Stromal cell of bone marrow (primary cell): ENCODE measurements at places on chromosomes 1 and 21.

GRCh38 chr1:243287652-243288051, 31.8 kb downstream of the SDCCAG8 start:
- peak; percentile 83 for DNase-seq

DNA sequence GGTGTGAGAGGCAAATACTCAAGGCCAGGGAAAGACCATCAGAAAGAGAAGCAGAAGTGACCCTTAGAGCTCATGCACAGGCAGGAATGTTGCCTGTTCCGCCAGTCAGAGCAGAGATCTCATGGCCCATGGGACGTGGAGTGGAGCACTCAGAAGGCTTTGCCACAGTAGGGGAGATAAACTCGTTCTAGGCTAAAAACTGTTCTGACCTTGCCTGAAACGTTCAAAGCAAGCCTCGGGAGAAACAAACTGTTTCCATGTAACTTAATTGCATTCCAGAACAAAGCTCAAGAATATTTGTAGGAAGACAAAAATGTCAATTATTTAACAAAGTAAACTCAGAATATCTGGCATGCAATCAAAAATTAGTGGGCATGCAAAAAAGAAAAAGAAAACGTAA, 20.7 kb upstream of the SLC19A1 start:
- DNase-seq: no peak

- peak; percentile 27 for DNase-seq
Measured at GRCh38 chr1:9388335-9389180, 95.9 kb downstream of the SPSB1 start.

DNA sequence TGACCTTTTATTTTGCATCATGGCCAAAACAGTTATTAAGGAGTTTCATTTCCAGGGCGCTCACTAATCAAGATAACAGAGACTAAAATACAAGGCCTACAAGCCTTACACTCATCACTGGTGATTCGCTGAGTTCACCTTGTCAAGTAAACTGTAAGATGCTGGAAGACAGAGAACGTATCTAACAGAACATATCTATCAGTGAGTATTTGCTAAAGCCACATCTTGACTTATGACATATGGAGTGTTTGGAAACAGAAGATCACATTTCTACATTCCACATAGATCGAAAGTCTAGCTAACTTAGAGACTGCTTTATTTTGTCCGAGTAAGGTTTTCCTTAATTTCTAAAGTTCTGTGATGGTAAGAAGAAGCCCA, 506.5 kb downstream of the SMYD3 start:
- DNase-seq: no peak

- DNase-seq: no peak
Measured at GRCh38 chr1:166017395-166017794, 149.4 kb downstream of the FAM78B start.

DNA sequence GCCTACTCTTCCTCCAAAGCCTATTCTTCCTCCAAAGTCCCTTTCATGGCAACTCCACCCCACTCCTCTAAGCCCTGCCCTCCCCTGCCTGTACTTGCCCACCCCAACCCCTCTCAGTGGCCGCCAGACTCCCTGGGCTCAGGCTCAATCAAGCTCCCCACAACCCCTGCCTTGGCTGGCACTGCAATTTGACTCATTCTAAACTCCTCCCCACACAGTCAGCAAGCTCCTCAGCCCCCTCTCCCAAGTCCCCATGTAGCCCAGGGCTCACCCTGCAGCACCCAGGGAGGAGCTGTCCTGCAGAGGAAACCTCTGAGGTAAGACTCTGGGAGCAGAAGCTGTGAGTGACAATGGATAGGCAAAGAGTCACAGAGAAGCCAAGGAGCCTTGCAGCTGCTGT, 3.6 kb upstream of the VSIG8 start:
- DNase-seq: no peak

- no peak for DNase-seq
Measured at GRCh38 chr1:209710093-209710492, 5.4 kb downstream of the HSD11B1 start.

- DNase-seq: no peak
Measured at GRCh38 chr1:38076038-38076437, 29.4 kb upstream of the POU3F1 start.

DNA sequence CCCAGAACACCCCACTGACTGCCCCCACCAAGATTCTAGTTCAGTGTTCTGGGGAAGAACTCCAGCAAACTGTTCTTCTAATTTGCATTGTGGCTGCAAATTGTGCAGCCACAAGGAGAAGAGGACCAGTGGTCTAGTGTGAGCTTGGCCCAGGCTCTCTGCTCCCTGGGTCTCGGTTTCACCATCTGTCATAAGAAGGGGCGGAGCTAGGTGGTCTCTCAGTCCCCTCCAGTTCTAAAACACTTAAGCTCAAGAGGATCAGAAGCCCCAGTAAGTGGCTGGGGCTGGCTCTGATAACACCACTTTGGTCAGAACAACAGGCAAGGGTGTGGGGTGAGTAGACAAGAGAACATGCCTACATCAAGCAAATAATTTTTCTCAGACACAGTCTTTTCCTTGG, 99.9 kb downstream of the BEND5 start:
- DNase-seq: no peak

- no peak for DNase-seq
Measured at GRCh38 chr21:34792504-34793089, 123.8 kb downstream of the CLIC6 start.

DNA sequence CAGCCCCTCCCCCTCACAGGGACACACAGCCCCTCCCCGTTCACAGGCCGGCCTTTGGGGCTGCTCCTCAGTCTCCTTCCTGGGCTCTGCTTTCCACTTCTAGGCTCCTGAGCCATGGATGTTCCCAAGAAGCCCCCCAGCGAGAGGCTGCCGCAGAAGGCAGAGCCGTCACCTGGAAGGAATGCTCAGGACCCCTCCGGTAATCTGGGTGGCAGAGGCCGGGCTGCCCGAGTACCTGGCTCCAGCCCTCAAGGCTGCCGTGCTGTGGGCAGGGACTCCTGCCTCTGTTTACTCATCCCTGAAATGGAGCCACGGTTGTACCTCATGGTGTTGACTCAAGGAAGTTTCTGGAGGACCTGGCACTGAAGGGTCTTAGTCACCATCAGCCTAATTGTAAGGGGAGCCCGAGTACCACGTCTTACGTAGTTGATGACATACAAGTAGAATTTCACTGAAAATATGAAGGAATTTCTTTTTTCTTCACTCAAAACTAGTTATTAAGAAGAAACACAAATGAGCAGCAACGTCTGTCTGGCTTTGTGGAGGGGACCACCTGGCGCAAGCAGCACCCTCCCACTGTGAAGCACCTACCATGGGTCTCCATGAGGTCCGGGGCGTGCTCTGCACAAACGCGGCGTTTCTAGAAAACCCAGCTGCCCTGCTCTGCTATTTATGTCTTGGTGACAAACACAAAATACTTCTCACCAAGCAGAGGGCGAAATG, 33.7 kb downstream of the PRDM15 start:
- DNase-seq: no peak

GRCh38 chr1:6815726-6816125, 30.5 kb downstream of the CAMTA1 start:
- DNase-seq: no peak

GRCh38 chr1:150173141-150173585, 23.4 kb downstream of the PLEKHO1 start:
- DNase-seq: no peak

DNA sequence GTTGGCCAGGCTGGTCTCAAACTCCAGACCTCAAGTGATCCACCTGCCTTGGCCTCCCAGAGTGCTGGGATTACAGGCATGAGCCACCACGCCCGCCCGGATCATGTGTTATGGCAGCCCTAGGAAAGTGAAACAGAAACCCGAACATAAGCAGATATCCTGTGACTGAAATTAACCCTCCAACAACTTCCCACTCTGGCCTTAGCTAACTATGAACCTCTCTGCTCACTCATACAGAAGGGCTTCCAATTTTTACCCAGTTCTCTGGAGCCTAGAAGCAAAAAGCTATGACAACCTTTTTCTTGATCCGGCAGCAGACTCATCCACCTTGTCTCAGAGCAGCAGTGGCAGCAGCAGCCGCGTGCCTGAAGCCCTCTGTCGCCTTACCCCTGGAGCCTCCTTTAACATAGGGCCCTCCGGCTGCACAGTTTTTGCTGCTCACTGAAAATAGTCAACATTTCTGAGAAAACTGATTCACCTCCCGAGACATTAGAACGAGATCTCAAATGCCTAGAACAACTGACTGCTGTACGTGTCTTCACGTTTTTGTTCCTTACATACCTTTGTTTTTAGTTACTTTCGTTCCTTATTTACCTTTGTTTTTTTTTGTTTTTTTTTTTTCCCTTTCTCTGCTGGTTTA, 9.3 kb downstream of the CBR1 start:
- no peak for DNase-seq

DNA sequence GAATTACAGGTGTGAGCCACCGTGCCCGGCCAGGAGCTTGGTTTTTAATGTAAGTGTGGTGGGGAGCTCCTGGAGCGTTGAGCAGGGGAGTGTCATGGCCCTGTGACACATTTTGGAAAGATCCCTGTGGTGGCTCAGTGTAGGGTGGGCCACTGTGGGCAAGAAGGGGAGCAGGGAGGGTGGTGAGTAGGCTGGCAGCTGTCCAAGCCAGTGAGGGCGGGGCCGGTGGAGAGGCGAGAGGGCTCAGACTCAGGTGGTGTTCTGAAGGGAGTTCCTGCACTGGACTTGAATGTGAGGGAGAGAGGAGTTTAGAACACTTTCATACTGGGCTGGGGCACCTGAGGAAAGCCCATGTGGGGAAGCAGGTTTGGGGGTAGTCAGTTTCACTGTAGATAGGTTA, 3.1 kb upstream of the EVA1B start:
- DNase-seq: no peak

DNA sequence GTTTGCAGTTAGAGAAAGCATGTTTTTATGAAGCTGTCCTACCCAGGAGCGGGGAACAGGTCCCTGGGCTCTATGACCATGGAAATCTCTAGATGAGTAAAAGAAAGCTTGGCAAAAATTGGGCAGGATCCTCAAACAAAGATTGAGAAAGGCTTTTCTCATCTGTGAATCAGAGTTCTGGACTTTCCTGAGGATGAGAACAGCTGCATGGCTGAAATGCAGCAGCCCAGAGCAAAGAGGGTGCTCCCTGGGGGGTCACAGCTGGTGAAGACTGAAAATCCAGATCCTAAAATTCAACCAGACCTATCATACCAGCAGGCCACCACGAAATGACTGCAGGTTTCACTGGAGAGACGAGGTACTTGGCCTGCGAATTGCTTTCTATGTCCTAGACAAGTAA, 65.7 kb upstream of the APP start:
- no peak for DNase-seq

GRCh38 chr1:116775116-116775752, 21.0 kb downstream of the CD2 start:
- no peak for DNase-seq

DNA sequence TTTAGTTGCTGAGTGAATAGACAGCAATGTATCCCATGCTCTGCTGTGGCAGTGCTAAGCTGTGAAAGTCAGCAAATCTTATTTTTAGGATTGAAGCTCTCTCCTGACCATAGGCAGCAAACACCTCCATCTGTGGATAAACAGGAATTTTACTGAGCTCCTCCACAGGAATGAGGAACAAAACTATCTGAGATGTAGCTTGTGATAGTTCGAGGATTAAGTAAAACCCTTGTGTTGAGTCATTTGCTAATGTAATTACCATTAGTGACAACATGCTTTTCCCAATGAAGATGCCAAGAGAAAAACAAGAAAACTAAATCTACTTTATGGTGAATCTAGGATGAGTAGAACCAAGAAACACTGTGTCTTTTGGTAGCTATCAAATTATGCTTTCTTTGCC, 122.7 kb downstream of the CLEC20A start:
- no peak for DNase-seq

GRCh38 chr21:16522548-16522947, 792.8 kb downstream of the USP25 start:
- DNase-seq: no peak

DNA sequence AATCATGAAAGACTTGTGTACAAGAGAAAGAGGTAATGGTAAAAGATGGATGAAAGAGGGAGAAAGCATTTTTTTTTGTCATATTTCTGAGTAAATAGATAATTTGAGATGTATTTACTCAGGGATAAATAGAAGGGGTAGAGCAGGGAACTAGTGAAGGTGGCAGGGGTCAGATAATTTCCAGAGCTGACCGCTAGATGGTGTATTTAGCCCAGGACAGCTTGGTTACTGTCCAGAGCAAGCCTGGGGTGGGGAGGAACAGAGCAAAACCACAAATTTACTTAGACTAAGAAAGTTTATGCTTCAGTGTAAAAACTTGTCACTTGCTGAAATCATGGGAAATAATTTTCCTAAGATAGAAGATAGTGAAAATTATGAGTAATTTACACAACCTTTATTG, 91.5 kb downstream of the XCL2 start:
- DNase-seq: no peak

- DNase-seq: no peak
Measured at GRCh38 chr1:17776426-17776825, 21.3 kb downstream of the ACTL8 start.

- DNase-seq: no peak
Measured at GRCh38 chr1:20409012-20409411, 77.0 kb downstream of the CAMK2N1 start.

DNA sequence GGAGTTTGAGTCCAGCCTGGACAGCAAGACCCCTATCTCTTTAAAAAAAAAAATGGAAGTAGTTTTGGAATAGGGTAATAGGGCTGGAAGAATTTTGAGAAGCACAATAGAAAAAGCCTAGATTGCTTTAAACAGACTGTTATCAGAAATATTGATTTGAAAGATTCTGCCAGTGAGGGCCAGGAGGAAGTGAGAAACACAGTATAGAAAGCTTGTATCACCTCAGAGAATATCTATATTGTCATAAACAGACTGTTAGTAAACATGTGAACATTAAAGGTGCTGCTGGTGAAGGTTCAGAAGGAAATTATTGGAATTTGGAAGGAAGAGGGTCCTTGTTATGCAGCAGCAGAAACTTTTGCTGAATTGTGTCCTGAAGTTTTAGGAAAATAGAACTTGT, 24.8 kb upstream of the PSEN2 start:
- DNase-seq: no peak

- no peak for DNase-seq
Measured at GRCh38 chr1:4797016-4797410, 142.6 kb downstream of the AJAP1 start.

GRCh38 chr1:58754073-58754613, 29.7 kb downstream of the JUN start:
- no peak for DNase-seq

DNA sequence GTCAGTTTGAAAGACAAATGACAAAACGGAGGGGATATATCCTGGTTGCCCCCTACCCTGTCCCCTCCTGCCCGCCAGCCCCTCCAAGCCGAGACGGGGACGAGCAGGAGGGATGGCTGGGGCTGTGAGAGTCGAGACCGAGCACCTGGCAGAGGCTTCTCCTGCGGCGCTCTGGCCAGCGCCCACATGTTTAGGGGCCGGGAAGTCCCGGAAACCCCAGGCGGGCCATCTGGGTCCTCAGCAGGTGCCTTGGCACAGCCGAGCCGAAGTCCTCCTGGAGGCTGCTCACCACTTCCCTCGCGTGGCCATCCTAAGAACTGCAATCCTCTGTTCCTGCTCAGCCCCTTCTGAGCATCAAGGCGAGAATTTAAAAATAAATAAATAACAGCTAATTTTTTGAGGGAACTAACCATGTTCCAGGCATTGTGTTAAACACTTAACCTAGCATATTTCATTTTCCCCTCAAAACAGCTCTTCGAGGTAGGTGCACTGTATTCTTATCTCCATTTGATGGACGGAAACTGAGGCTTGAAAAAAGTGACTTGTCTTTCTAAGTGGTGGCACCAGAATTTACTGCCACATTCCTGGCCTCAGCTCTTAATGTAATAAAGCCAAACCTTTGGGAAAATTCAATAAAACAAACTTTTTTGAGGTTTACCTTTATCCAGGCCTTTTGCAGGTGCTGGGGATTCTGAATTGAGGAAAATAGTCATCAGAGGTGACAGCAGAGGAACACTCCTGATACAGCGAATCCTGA, 3.5 kb upstream of the RIMS3 start:
- DNase-seq: peak; percentile 37

- DNase-seq: no peak
Measured at GRCh38 chr1:18668750-18669404, 38.2 kb downstream of the PAX7 start.
